ENCODE measurements at places on chromosomes 5 and 9.

GRCh38 chr9:109517901-109518377 lies 19.8 kb upstream of the PTPN3 start:
- no peak for DNase-seq

DNA sequence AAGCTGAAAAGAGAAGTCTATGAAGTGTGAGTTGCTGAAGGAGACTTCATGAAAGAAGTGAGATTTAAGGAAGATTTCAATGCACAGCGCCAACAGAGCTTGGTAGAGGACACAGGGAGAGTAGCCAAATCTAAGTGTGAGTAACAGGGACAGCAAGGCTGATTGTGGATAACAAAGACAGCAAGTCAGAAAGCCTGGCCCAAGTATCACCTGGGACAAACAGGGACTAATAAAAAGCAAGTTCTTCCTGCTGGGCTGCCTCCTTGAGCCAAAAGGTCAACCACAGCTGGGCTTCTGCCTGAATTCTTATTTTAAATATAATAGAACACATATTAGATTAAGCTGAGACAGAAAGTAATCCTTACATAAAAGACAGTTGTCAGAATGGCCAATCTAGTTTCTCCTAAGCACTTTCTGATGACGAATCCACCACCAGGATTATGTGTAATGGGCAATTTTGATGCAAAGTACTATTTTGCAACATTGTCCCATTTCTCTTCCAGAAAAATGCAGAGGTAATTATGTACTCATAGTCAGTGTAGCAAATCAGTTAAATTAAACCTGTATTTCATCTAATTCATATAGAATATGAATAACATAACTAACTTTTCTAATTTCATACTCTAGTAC lies 73.8 kb downstream of the MAPKAP1 start:
- no peak for DNase-seq

- no peak for DNase-seq
Measured at GRCh38 chr9:14542071-14542470, 151.2 kb downstream of the ZDHHC21 start.

DNA sequence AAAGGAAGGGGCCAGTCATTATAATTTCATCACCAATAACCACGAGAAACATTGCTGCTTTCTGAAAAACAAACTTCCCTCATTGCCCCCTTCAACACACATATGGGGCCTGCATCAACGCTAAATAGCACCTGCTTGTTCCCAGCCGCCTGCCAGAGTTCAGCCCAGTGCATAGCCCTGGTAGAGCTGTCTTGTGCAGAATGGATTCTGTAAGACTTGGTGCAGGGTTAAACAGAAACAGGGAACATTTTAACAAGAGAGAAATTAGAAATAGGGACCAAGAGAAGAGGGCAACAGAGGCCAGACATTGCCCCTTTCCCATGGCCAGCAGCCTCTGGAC lies 56.7 kb downstream of the UBE2QL1 start:
- DNase-seq, result no peak

Data from AG04450 (cell line).